ENCODE measurements at places on chromosomes 12 and 14. TPM values are rescaled to one million over a fixed set of nuclear protein-coding genes. Genes with fewer than 3 reads are reported as not detected.

- H3K4me3 ChIP-seq: no peak overlapping the region
- no peak overlapping the region for H3K27ac ChIP-seq
- no peak for DNase-seq
- H3K4me1 ChIP-seq: no peaks in the 10 kb centered on the region
- no peaks in the 10 kb centered on the region for H3K36me3 ChIP-seq
These were observed 442.4 kb upstream of the GARIN6 start for GRCh38 chr12:99205111-99205510.

The NKX2-1 gene
- total RNA-seq: not detected

DNA sequence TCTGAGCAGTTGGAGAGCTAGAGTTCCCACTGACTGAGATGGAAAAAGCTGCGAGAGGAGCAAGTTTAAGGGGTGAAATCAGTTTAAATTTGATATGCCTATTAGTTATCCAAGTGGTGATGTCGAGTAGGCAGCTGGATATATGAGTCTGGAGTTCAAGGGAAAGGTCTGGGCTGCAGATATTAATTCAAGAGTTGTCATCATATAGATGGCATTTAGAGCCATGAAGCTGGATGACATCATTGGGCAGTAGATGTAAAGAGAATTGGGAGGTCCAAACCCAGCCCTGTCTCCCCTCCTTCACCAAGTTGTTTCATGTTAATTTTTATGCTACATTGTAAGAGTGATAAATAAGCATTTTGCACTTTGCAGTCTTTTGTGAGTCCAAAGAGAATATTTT is 898.1 kb downstream of the GALC start:
- H3K4me1 ChIP-seq: no peaks in the 10 kb centered on the region
- H3K4me3 ChIP-seq: no peak overlapping the region
- no peak overlapping the region for H3K27ac ChIP-seq
- no peak for DNase-seq
- no peaks in the 10 kb centered on the region for H3K27me3 ChIP-seq

DNA sequence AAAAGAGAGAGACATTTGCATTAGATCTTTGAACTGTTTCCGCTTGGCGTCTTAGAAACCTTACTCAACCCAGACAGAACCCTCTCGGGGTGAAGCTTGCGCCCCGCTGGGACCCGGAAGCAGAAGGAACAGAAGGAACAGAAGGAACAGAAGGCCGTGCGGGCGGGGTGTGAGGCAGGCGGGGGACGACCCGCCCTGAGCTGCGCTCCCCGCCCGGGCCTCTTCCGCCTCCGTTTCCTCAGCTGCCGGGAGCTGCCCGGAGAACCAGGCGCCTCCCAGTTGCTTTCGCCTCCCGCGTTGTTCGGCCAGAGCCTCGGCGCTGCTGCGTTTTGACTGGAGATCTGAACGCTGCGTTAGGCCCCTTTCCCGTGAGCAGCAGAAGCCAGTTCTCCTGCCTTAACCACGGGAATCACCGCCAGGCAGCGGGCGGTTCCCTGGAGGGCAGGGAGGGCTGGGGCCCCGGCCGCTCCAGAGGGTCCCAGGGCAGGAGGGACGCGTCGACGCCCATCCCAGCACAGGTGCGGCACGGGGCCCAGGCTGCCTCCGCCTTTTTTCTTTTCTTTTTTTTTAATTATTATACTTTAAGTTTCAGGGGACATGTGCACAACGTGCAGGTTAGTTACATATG is 19.3 kb upstream of the MMP17 start:
- no peaks in the 10 kb centered on the region for H3K27me3 ChIP-seq
- DNase-seq: peak; percentile 36
- peak overlapping the region; percentile 24 for H3K27ac ChIP-seq
- H3K4me3 ChIP-seq: peak overlapping the region; percentile 70

DNA sequence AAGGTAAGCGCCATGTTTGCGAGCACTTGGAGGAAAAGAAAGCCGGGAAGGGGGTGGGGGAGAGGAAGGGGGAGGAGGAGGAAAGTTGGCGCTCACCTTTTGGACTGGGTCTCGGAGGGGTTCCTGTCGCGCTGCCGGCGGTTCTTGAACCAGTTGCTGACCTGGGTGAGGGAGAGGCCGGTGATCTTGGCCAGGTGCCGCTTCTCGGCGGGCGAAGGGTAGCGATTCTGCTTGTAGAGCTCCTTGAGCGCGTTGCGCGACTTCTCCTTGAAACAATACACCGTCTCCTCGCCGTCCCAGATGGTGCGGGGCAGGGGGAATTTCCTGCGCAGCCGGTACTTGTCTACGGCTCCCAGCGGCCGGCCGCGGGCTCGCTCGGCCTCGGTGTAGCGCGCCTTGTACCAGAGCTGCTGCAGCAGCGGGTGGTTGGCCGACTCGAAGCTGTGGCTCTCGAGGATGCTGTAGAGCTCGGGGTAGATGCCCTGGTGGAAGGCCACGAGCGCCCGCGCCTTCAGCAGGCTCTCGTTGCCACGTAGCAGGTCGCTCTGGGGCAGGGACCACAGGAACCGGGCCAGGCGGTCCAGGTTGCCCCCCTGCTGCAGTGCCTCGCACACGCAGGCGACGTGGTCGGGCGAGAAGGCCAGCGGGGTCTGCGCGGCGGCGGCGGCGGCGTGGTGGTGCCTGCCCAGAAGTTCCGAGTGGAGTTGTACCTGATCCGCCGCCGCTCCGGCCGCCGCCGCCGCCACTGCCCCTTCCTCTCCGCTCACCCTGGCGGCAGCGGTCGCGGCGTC is 840 bp downstream of the SIX4 start:
- H3K27me3 ChIP-seq: peaks cover 72% of the 10 kb centered on the region
- H3K36me3 ChIP-seq: peaks cover 3% of the 10 kb centered on the region
- DNase-seq: peak; percentile 36

- H3K36me3 ChIP-seq: peaks cover 1% of the 10 kb centered on the region
- peaks cover 84% of the 10 kb centered on the region for H3K4me1 ChIP-seq
- no peaks in the 10 kb centered on the region for H3K27me3 ChIP-seq
These were observed 21.7 kb downstream of the TRAF3 start for GRCh38 chr14:102798926-102799325.

The PLEK2 gene
- 0.84 TPM for total RNA-seq

DNA sequence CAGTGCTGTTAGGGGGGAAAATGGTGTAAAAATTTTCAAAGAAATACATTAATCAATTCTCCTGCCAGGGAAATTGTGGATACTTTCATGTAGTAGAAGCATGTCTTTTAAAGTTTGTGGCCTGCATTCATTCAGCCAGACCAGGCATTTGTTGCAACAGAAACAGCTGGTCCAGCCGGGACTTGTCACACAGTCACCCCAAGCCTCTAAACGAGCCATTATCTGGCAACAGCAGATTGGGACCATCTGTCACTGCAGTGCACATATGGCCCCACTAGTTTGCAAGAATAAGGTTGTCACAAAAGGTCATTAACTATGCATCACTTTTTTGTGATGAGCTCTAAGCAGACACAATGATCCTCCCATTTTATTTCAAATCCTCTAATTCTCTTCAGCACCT is 193.9 kb downstream of the PHLDA1 start:
- no peaks in the 10 kb centered on the region for H3K36me3 ChIP-seq
- no peak for DNase-seq
- H3K4me1 ChIP-seq: no peaks in the 10 kb centered on the region
- no peak overlapping the region for H3K27ac ChIP-seq

The OVCH1 gene
- total RNA-seq: not detected

DNA sequence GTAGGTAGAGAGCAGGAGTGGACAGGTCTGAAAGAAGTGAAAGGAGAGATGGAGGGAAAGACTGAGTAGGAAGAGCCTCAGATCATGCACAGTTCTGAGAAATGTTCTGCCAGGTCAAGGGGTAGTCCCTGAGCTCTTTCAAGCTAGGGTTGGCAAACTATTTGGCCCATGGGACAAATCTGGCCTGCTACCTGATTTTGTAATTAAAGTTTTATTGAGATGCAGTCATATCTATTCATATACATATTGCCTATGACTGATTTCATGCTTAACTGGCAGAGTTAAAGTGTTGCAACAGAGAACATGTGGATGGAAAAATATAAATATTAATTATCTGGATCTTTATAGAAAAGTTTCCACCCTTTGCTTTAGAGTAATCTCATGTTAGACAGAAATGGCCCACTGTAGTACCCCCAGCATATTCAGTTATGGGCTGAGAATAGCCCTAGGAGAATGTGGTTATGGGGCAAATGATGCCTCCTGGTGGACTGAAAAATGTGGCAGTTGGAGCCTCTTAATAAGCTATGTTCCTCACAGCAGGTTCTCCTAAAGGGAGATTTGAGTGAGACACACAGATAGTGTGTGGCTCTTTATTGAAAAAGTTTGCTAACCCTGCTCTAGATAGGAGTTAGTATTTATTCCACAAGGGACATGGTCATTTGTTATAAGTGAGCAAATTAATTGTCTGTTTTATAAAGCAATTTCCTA is 476.9 kb downstream of the LRIG3 start:
- H3K4me3 ChIP-seq: no peak overlapping the region
- no peaks in the 10 kb centered on the region for H3K4me1 ChIP-seq
- no peak overlapping the region for H3K27ac ChIP-seq
- peak; percentile 15 for DNase-seq
- H3K27me3 ChIP-seq: no peaks in the 10 kb centered on the region
- no peaks in the 10 kb centered on the region for H3K36me3 ChIP-seq

The AKAP5 gene
- 1.2 TPM for total RNA-seq

DNA sequence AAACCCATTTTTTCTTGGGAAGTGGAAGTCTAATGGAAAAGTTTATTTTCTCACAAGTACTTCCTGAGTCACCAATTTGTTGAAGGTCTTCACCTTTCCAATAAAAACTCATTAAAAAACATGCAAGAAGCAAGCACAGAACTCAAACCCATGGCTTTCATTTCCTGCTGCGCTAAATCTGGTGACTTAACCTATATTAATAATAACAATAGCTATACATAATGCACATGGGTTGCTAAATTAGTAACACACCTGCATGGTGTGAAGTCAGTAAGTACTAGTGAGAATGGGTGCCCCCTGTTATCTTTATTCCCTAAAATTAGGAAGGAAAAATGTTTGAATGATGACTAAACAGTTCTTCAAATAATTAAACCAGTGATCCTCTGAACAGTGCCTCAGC is 52.3 kb downstream of the PPP2R5C start:
- no peak for DNase-seq
- no peaks in the 10 kb centered on the region for H3K27me3 ChIP-seq
- H3K36me3 ChIP-seq: peaks cover 23% of the 10 kb centered on the region
- peak overlapping the region; percentile 95 for H3K27ac ChIP-seq
- H3K4me3 ChIP-seq: peak overlapping the region; percentile 95

The CEBPE gene
- 0.36 TPM for total RNA-seq

GRCh38 chr14:72366619-72367018 is 434.4 kb downstream of the RGS6 start:
- H3K4me1 ChIP-seq: no peaks in the 10 kb centered on the region
- no peak overlapping the region for H3K4me3 ChIP-seq
- no peak overlapping the region for H3K27ac ChIP-seq
- no peak for DNase-seq
- H3K36me3 ChIP-seq: no peaks in the 10 kb centered on the region
- H3K27me3 ChIP-seq: peaks cover 6% of the 10 kb centered on the region

- peaks cover 9% of the 10 kb centered on the region for H3K27me3 ChIP-seq
- H3K4me3 ChIP-seq: no peak overlapping the region
- peaks cover 63% of the 10 kb centered on the region for H3K4me1 ChIP-seq
These were observed 33.6 kb downstream of the LTBP2 start for GRCh38 chr14:74578479-74578878.

The C12orf42 gene
- 0.35 TPM for total RNA-seq

DNA sequence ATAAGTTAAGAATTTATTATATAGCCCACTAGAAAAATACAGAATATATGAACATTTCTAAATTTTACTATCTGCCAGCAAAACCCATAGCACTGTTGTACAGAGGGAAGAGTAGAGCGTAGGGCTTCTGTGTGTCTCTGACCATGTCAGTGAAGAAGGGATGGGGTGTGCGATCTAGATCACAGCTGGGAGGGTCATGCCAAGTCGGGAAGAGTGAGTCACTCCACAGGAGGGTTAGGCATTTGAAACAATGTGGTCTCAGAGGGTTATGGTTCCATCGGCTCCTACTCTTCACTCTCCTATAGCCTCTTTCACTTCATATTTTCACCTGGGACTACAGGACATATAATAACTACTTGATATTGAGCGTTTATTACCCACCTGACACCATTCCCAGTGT is 185.1 kb upstream of the DDHD1 start:
- DNase-seq: no peak
- no peaks in the 10 kb centered on the region for H3K36me3 ChIP-seq
- H3K4me1 ChIP-seq: no peaks in the 10 kb centered on the region
- H3K27me3 ChIP-seq: no peaks in the 10 kb centered on the region
- H3K4me3 ChIP-seq: no peak overlapping the region

- H3K4me1 ChIP-seq: peaks cover 24% of the 10 kb centered on the region
- no peaks in the 10 kb centered on the region for H3K27me3 ChIP-seq
- DNase-seq: no peak
- no peak overlapping the region for H3K4me3 ChIP-seq
These were observed 8.5 kb downstream of the DLST start for GRCh38 chr14:74890262-74890661.

The MMP19 gene
- total RNA-seq: 0.81 TPM

GRCh38 chr14:59182641-59183040 is 5.8 kb upstream of the DAAM1 start:
- H3K36me3 ChIP-seq: no peaks in the 10 kb centered on the region
- DNase-seq: no peak
- peaks cover 6% of the 10 kb centered on the region for H3K4me1 ChIP-seq
- H3K4me3 ChIP-seq: no peak overlapping the region
- no peak overlapping the region for H3K27ac ChIP-seq
- H3K27me3 ChIP-seq: peaks cover 28% of the 10 kb centered on the region

GRCh38 chr12:1614360-1614759 is 14.7 kb upstream of the WNT5B start:
- H3K4me3 ChIP-seq: no peak overlapping the region
- peaks cover 23% of the 10 kb centered on the region for H3K4me1 ChIP-seq
- H3K27me3 ChIP-seq: peaks cover 15% of the 10 kb centered on the region
- H3K27ac ChIP-seq: no peak overlapping the region
- no peak for DNase-seq

GRCh38 chr14:32352631-32353030 is 23.5 kb downstream of the AKAP6 start:
- H3K36me3 ChIP-seq: no peaks in the 10 kb centered on the region
- no peak overlapping the region for H3K27ac ChIP-seq
- no peaks in the 10 kb centered on the region for H3K4me1 ChIP-seq
- H3K27me3 ChIP-seq: peaks cover 5% of the 10 kb centered on the region
- DNase-seq: no peak

The RERG gene
- total RNA-seq: not detected

DNA sequence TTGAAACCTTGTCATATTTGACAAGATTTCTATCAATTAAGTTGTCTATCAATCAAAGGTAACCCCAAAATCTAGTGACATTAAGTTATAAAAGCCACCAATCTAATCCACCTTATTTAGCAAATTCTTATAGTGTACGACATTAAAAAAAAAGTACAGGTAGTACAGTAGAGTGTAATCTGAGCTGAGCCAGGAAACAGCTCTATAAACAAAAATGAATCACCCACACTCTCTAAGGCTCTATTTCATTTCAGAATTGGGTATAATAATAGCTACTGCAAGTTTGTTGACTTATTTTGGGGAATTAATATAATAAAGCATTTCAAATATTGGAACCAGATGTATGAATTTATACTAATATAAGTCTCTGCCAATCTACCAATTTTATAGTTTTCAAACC is 342.4 kb upstream of the FLRT2 start:
- DNase-seq: no peak
- H3K4me1 ChIP-seq: no peaks in the 10 kb centered on the region
- no peaks in the 10 kb centered on the region for H3K36me3 ChIP-seq
- H3K4me3 ChIP-seq: no peak overlapping the region
- H3K27me3 ChIP-seq: no peaks in the 10 kb centered on the region

The DDX55 gene
- 25.6 TPM for total RNA-seq

The ABCD2 gene
- total RNA-seq: 11.2 TPM

The SERPINA5 gene
- not detected for total RNA-seq

The BBOF1 gene
- 1.4 TPM for total RNA-seq

The ARID4A gene
- 33.9 TPM for total RNA-seq

- DNase-seq: no peak
- H3K27ac ChIP-seq: no peak overlapping the region
- no peak overlapping the region for H3K4me3 ChIP-seq
- no peaks in the 10 kb centered on the region for H3K36me3 ChIP-seq
- no peaks in the 10 kb centered on the region for H3K27me3 ChIP-seq
These were observed 51.1 kb upstream of the DNM1L start for GRCh38 chr12:32627976-32628375.

All from activated T-cell treated with anti-CD3 and anti-CD28 coated beads, Interleukin-2, amount 50 U/mL, for 72 hours (primary cell).